Activated CD4-positive, CD25-positive, alpha-beta regulatory T cell treated with anti-CD3 and anti-CD28 coated beads, Interleukin-2, amount 50 U/mL, for 24 hours (primary cell): ENCODE measurements at places on chromosomes 2 and 18.

- ATAC-seq: no peak
Measured at GRCh38 chr2:141417246-141417797, 713.5 kb downstream of the LRP1B start.

- no peak for ATAC-seq
Measured at GRCh38 chr2:68418855-68419254, 48.2 kb downstream of the FBXO48 start.

- no peak for ATAC-seq
Measured at GRCh38 chr2:170241756-170242155, 63.8 kb downstream of the MYO3B start.

- ATAC-seq: peak; percentile 27
Measured at GRCh38 chr18:3985020-3985419, 470.1 kb downstream of the DLGAP1 start.

DNA sequence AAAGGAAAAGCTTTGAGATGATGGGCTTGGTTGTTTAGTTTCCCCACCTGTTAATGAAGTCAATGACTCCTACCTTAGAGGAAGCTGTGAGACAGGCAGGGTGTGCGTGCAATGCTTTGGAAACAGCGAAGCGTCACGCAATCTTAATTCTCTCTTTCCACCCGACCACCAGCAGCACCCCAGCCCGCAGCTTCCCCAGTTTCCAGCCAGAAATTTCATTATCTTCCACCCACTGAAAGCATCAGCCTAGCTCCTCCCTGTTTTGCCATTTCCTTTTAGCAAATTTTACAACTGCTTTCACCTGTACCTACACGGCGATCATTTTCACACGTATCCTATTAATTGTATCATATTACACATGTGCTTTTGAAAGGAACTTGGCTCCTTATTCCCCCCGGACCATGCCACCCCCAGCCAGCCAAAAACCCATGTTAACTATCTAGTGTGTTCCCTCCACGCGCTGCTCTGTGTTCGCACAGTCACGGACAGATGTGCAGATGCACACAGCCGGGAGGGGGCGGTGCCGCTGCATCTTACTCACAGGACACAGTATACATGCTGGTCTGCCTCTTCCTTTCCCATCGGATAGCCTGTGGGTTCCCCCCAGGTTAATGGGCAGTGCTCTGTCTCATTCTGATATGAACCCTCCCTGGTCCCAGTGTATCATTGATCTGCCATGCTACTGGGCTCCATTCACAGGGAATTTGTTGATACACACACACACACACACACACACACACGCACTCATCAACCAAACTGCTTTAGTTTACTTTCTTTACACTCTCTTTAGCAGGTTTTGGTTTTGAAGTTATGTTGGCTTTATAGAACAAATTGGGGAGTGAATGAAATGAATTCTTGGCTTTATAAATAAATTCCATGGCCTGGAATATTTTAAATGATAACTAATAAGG is 22.4 kb downstream of the CYP27C1 start:
- peak; percentile 88 for ATAC-seq

DNA sequence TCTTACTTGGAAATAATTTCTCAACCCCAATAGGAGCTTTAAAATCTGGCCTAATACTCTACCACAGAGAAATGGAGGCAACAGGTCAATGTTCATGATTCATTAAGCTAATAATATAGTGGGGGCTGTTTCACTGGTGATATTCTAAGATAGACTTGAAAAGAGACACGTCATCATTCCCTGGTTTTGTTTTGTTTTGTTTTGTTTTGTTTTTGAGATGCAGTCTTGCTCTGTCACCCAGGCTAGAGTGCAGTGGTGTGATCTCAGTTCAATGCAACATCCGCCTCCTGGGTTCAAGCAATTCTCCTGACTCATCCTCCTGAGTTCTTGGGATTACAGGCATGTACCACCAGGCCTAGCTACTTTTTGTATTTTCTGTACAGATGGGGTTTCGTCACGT is 37.5 kb upstream of the SOS1 start:
- no peak for ATAC-seq

DNA sequence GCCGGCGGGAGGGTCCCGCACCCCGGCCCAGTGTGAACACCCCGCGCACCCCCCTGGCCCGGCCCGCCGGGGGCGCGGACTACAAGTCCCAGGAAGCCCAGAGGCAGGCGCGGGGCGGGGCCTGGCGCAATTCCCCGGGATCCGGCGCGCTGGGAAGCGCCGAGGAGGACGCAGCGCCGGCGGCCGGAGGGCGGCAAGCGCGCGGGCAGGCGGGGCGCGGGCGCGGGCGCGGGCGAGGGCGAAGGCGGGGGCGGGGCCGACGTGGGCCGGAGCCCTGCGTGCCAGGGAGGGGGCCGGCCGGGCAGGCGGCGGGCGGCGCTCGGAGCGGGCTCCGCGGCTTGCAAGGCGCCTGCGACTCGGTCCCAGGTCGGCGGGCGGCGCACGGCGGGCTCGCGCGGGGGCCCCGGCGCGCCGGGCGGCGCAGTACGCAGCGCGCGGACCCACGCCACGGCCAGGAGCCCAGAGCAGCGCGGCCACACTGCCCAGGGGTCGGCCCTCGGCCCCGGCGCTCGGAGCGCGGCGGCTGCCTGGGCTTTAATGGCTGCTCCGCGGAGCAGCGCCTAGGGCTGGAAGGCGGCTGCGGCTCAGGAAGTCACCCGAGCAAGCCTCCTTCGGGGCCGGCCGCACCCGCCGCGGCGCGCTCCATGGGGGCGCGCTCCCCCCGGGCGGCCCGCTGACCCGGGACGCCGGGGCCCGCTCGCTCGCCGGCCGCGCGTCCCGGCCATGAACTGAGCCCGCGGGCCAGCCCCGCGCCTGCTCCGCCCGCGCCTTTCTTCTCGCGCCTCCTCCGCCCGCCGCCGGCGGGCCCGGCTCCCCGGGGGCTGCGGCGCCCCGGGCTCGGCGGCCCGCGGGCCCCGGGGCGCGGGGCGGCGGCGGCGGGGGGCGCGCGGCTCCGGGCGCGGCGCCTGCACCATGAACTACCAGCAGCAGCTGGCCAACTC is at the start of gene AGAP1:
Gene AGAP1 (plus strand): TSS at position 269 of the 941 bp plus-strand sequence.
- no peak for ATAC-seq

DNA sequence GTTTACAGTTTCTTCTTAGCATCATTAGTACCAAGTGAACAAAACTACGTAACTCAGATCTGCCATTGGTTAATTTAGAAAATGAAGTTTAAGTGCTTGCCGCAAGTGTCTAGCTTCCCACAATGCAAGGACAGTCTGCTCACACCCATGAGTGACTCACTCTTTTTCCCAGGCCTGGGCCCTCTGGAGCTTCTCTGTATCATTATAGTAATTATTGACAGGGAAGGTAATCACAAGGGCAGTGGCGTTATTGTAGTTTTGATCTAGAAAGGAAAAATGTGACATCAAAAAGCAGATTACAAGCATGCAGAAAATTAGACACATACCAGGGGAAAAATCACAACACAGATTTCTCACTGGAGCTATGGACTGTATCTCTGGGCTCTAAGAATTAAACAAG is 38.5 kb downstream of the NPC1 start:
- ATAC-seq: no peak

- ATAC-seq: no peak
Measured at GRCh38 chr2:237911363-237912017, 52.1 kb downstream of the RAMP1 start.

GRCh38 chr2:120551522-120551921 is 184.1 kb upstream of the GLI2 start:
- ATAC-seq: no peak

- ATAC-seq: no peak
Measured at GRCh38 chr2:46699934-46700256, 215.7 kb downstream of the MCFD2 start.

GRCh38 chr18:57352761-57353136 is 392 bp downstream of the ST8SIA3 start:
- no peak for ATAC-seq
